ENCODE measurements at places on chromosomes 6 and 20.

DNA sequence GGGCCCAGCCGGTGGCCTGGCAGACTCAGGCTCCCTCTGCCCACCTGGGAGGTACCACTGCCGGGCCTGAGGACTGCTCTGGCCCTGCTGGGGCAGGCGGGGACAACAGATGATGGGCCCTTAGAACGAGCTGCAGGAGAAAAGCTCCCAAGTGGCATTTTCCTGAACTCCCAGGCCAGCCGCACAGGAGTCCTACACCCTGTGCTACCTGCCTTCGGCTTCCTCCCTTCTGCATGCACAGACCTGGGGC is 41.3 kb downstream of the DSTN start:
- no peak for DNase-seq

DNA sequence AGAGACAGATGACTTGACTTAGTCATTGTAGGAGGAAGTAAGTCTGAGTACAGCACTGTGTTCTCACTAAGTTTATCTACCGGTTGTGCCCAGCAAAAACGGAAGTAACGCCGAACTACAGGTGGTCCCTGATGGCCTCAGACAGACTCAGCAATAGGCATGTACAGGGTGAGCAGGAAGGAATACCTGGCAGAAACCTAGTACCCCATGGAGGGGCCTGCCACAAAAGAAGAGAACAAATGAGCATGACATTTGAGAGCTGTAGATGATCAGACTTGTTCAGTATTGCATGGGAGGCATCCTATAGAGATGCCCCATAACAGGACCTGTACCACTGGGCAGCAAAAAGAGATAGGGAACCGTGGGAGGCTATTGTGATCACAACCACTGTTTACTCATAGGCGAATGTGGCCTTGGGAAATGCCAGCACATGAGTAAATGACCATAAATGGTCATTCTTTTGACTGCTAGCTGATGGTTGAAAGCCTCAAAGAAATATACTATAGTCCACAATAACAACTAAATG is 106.4 kb upstream of the TAB2 start:
- DNase-seq, result no peak

- DNase-seq, result no peak
These were observed 37.5 kb upstream of the NOX3 start for GRCh38 chr6:155493026-155493693.

GRCh38 chr6:90403489-90404381 is 107.1 kb upstream of the BACH2 start:
- no peak for DNase-seq

All from hippocampal formation (tissue), 2 donors.